HT1080 (cell line): ENCODE measurements at places on chromosomes 12 and 14.

DNA sequence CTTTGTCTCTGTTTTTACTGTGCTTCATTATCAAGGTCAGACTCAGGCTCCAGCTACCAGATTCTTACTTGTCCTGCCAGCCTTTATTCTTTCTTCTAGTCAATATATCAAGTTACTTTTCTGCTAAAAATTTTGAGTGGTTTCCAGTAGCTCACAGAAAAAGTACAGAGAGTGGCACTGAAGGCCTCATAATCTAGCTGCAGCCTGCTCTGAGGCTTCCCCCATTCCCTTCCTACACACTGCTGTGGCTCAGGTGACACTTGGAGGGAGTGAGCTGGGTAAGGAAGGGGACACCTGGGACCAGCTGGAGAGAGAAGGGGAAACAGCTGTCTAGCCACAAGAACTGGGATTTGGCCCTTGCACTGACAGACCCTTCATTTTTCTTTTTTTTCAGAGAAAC, 25.4 kb downstream of the TTC6 start:
- DNase-seq, result no peak

GRCh38 chr12:48104531-48104930, 1.3 kb downstream of the SENP1 start:
- DNase-seq, result no peak

- DNase-seq, result no peak
Measured at GRCh38 chr14:97489750-97490149, 692.6 kb downstream of the VRK1 start.

- DNase-seq, result no peak
Measured at GRCh38 chr12:91139286-91139685, 28.0 kb upstream of the LUM start.

- DNase-seq, result no peak
Measured at GRCh38 chr12:120432772-120433525, 5.0 kb upstream of the COX6A1 start.
